ENCODE measurements at places on chromosomes 6 and 20. TPM values are rescaled to one million over a fixed set of nuclear protein-coding genes. Genes with fewer than 3 reads are reported as not detected.

GRCh38 chr6:122710908-122711635 is 68.4 kb upstream of the FABP7 start:
- DNase-seq = no peak

Gene RIPOR2
- 0.92 TPM for total RNA-seq

DNA sequence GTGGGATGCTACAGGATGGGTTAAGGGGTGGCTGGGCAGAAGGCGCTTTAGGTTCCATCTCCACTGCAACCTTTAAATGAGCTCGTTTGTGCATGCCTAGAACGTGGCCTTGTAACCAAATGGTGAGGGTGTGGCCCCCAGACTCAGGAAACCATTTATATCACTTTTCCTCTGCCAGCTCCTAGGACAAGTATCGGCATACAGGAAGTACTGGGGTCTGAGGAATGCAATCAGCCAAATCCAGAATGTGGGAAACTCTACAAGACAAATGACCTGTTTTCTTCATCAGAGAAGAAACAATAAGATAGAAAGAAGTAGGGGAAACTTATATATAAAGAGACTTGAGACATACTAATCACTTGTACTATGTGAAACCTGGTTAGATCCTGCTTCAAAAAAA is 21.2 kb downstream of the AK9 start:
- DNase-seq = no peak

GRCh38 chr6:14406614-14407331 is 289.2 kb downstream of the CD83 start:
- no peak for DNase-seq

- DNase-seq = no peak
Measured at GRCh38 chr6:34460796-34461507, 4.9 kb upstream of the PACSIN1 start.

Gene LPA
- not detected for total RNA-seq

DNA sequence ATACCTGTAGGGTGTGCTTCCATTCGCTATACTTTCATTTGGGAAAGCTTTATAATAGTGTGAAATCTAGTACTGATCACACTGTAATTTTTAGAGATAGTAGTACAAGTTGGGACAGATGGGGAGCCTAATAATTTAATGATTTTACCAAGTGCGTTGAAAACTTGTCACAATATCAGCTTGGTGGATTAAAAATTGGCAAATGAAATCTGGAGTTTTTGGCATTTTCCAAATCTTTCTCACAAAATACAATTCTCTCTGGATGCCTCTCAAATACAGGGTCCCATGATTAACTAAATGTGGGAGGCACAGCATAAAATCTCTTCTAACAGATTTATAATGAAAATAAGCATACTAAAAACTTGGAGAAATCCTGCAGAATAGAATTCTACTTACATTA is 96.4 kb downstream of the PLCB4 start:
- no peak for DNase-seq

DNA sequence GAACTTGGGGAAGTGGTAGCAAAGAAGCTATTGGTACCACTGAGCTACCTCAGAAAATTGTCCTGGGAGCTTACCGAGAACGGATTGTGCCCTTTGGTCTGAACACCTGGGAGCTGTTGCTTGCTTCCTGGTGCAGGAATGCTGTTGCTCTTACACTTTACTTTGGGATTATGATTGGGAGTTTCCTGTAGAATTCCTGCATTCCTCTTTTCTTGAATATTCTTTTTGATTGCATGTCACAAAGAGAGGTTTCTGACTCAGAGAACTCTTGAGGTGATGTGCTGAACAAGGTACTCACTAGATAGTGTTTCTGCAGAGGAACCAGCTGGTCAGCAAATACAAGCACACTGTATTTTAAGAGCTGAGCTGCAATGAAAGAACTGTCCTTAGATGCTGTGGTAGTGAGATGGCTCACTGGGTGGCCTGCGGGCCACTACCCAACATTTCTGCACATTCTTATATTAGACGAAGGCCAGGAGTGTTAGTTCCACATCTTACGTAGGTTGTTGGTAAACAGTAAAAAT is 35.0 kb downstream of the LRRC1 start:
- DNase-seq = no peak

DNA sequence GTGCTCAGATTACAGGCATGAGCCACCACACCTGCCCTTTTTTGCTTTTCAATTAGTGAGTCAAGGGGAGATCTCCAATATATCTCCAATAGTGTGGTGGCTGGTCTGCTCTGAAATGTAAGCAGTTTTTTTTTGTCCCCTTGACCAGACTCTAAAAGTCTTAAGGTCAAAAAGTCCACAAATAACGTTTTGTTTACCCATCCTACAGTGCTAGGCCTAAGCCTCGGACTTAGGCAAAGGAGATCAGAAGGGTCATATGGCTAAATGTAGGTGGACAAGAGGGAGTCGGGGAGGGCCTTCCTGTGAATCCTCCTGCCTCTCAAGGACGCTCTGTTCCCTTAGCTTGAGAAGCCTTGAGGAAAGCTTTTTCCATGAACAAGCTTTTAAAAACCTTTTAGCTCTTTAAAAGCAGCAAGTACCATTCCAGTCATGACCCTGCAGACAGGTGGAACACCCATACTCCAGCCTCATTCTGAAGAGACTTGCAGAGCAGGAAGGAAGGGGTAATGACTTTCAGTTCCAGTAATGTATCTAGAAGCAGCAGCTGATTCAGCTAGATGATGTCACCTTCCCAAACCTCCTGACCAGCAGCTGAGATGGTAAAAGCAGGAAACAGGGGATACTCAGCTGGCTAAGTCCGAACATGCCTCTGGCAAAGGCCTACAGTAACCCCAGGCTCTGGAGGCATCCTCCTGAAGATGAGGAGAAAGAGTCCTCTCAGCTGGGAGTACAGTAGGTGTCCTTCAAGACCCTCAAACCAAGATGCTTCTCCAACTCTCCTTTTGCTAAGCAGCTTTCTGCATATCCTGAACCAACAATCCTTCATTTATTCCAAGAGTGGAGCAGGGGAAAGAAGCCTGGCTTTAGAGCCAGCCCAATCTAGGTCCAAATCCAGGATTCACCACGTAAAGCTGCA is 23.6 kb downstream of the BCL2L1 start:
- no peak for DNase-seq

Gene FAM83C
- total RNA-seq = not detected

Gene EYS
- not detected for total RNA-seq

Gene TGM3
- not detected for total RNA-seq

- no peak for DNase-seq
Measured at GRCh38 chr6:48567016-48567415, 456.0 kb upstream of the PTCHD4 start.

DNA sequence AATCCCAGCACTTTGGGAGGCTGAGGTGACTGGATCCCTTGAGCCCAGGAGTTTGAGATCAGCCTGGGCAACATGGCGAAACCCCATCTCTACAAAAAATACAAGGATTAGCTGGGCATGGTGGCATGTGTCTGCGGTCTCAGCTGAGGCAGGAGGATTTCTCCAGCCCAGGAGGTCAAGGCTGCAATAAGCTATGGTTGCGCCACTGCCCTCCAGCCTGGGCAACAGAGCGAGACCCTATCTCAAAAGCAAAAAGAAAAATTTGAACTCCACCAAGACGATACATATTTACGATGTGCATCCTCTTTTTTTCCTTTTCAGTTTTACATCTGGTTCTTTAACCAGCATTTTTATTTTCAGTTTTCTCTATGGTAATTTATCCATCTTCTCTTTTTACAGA is 162.1 kb downstream of the JARID2 start:
- no peak for DNase-seq

All from chondrocyte (in vitro differentiated cells).